Activated T-helper 1 cell treated with anti-CD3 and anti-CD28 coated beads, Interleukin-2, amount 50 U/mL, for 16 hours (primary cell): ENCODE measurements at places on chromosomes 12 and 14.

DNA sequence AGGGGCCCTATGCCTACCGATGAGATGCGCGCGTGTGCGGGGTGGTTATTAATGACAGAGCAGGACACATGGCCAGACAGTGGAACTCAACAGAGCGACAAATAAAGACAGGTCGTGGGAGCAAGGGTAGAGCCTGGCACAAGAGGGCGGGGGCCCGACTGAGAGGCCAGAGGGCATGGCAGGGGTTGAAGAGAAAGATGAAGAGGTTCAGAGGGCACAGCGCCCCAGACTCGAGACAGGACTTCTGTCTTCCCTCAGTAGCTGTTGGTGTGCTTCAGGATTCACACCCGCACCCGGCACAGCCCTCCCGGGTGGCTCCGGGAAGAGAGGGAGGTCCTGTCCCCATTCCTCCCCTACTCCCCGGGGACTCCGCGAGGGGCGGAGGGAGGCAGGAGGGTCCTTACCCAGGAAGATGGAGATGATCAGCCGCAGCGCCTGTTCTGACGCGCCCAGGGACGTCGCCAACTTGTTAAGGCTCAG is 366 bp downstream of the LPCAT3 start:
- no peak for DNase-seq

- DNase-seq, result no peak
These were observed 165.1 kb upstream of the LMNTD1 start for GRCh38 chr12:25718081-25718731.

- DNase-seq, result no peak
These were observed 19.9 kb downstream of the ETV6 start for GRCh38 chr12:11669348-11669747.

- DNase-seq, result no peak
These were observed 790 bp downstream of the GTF2A1 start for GRCh38 chr14:81219759-81220579.

- no peak for DNase-seq
These were observed 109.7 kb downstream of the EML1 start for GRCh38 chr14:99902925-99903324.

DNA sequence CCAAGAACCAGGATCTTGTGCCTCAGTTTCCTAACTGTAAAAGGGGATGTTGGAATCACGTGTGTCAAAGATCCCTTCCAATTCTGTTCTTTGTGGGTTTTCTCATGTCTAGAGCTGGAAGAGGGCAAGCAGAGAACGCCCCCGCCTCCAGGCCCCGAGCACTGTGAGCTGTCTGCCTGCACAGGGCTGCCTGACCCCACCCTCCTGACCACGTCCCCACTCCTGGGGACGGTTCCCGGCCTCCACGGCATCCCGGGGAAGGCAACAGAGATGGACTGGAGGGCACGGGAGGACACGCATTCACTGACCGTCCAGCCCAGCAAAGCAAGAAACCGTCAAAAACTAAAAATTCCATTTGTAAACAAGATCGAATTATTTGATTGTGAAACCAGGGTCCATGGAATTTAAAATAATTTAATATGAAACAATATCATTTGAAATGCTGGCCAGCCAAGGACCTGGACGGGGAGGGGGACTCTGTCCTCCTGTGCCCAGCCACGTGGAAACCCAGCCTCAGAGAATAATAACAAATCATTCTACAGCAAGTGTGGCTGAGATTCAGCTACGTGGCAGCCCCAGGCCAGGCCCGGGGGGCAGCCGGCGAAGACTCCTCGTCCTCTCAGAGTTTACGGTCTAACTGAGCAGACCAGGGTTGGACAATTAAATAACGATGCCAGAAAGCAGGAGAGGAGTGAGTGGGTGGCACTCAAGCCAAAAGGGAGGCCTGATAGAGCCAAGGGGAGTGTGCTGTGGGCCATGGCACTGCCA is 87.3 kb upstream of the DIO3 start:
- no peak for DNase-seq

DNA sequence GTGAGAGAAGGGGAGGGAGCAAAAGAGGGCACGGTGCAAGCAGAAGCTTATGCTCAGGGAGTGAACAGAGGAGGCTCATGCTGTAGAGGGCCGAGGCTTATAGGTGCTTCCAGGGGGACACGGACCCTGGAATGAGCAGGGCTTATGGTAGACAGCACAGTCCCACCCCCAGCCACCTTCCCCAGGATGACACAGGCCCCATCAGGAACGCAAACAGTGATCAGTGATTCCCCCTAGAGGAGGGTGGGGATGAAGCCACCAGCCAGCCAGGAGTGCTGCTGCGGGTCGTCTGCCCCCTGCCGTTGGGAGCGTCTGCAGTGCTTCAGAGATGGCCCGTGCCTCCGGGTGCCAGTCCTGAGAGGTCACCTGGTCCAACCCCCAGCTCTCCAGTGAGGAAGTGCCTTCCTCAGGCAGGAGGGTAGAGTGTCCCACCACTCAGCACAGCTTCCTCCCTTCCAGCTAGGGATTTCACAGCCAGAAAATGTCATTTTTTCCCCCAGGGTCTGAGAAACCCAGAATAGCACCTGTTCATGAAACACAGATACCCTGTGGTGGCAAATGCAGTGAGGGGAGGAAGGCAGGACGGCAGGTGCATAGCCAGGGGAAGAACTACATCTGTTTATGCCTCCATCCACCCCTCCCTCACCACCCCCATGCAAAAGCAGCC is 60.7 kb downstream of the SLC6A12 start:
- DNase-seq, result no peak

DNA sequence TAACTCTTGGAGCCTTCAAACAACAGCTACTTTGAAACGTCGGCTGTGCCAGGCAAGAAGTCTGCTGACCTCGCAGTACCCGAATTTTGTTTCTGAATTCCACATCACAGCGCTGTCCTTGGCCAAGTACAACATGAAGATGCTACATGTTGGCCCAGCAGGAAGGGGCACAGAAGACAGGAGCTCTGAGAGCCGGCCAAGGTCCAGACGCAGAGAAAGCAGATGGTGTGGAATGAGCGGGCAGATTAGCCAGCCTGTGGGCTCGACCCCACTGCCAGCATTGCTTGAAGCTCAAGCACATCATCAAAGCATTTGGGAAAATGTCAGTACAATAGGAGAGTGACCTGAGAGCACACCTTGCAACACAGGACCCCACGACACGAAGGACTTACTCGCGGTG is 64.5 kb downstream of the FZD10 start:
- no peak for DNase-seq

- DNase-seq, result no peak
These were observed 14.8 kb downstream of the RIMKLB start for GRCh38 chr12:8712572-8712971.

DNA sequence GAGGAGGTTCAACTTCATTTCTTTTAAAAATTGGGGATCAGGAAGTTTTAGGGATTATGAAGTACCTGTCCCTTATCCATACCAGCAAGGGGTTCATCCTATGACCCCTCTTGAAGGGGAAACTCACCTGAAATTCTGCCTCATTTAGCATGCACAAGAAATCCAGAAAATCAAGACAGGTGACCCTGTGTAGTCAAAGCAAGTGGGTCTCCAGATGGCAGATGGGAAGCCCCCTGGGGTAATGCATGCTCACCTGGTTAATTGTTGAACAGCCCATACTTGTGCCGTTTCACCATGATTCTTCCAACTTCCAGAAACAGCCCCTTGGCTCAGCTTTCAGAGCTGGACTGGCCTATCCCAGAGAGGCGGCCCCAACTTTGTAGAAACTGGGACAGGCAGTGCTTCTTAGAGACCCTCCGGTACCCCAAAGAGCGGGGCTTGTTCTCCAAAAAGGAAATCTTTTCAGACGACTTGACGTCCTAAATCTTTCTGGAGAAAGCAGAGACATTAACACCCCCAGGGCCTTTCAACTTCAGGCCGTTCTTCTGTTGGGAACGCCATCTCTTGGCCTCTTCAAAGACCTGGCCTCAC is 66.3 kb upstream of the ESRRB start:
- no peak for DNase-seq

DNA sequence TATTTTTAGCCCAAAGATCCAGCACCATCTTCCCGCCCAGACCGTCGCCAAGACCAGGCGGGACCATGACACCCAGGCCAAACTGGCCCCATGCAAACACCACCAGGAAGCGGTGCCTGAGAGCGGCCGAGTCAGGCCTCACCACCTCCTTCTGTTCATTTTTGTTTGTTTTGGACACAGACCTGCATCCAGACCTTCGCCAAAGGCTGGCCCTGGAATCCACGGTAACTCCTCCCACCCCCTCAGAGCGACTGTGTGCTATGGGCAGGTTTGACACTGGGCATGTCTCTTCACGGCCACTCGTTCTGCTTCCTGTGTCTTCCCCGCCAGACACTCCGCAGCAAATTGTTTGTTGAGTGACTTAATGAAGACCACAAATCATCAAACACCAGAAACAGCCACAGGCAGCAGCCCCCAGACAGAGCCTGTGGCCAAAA is 47.1 kb downstream of the NCOR2 start:
- no peak for DNase-seq

GRCh38 chr12:27285403-27285802 is 41.3 kb downstream of the STK38L start:
- no peak for DNase-seq

DNA sequence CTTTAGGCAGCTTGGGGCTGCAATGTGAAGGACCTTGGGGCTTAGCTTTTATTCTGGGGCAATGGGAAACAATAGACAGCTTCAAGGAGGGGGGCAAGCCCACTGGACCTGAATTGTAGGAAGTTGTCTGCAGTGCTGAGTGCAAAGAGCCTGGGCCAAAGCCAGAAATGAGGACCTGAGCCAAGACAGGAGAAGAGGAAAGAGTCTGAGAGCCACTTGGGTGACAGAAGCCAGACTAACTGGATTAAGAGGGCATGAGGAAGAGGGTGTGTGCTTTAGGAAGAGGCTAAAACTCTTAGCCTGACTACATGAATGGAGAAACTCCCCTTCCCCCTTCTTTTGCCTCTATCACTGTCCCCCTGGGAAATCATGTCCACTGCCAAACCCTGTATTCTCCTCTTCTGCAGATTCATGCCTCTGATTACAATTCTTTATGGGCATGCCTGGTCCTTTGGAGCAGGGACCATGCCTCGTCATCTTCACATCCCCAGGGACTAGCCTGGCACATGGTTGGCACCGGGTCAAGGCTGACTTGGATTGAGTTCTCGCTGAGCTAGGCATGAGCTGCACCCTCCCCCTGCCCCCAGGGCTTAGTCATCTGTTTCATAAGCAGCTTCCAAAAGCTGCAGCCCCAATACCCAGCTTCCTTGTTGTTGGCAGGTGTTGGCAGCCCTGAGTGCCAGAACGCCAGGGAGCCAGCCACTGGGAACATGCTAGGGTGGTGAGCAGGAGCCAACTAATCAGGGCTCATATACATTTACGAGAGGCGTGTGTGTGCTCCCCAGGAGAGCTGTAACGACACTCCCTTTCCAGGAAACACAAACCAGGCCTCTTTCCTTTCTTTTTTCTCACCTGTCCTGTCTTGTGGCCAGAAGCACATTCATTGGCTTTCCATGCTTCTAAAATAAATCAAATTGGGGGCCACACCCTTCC is 27.7 kb upstream of the JDP2 start:
- DNase-seq, result no peak

GRCh38 chr12:109488051-109488665 is 10.7 kb downstream of the UBE3B start:
- DNase-seq, result no peak

- DNase-seq, result no peak
These were observed 129.2 kb upstream of the EVL start for GRCh38 chr14:99936056-99936455.

- no peak for DNase-seq
These were observed 265.6 kb downstream of the AACS start for GRCh38 chr12:125330645-125331341.

DNA sequence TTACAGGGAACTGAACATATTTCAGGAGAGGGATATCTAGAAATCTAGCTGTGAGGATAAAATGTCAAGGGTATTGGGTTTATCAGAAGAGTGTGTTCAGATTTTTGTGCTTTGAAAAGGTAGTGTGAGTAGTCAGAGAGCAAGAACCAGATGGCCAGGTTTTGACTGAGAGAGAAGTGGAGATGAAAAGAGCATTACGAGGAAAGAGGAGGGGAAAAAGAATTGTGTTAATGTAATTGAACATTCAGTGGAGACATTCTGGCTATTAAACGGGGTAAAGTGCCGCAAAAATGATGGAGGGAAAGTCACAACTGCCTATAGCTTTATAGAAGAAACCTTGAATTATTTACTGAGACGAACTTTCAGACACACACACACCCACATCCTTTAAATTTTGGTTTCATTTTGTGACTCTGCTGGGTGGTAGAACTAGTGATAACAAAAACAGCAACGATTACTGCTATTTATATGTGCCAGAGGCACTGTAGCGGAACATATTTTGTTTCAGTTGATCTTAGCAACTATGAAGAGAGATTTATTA is 213.6 kb downstream of the ERC1 start:
- DNase-seq, result no peak

DNA sequence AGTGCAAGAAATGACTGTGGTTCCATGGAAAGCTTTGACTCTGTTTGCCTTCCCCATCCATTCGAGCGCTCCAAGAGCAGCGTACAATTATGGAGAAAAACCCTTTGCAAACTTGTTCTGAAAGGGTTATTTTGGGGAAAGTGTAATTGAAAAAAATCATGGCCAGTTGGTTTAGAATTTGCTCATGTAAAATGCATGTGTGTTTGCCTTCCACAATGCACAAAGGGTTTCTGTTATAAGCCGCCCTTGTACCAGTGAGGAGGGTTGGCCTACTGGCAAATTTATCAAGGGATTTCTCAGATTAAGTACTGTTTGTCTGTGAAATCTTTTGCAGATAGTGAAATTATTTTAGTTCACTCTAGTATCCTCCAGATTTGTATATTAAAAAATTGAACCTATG is 62.7 kb upstream of the PELI2 start:
- no peak for DNase-seq

- DNase-seq, result no peak
These were observed 226.3 kb upstream of the NOS1 start for GRCh38 chr12:117587631-117588287.

DNA sequence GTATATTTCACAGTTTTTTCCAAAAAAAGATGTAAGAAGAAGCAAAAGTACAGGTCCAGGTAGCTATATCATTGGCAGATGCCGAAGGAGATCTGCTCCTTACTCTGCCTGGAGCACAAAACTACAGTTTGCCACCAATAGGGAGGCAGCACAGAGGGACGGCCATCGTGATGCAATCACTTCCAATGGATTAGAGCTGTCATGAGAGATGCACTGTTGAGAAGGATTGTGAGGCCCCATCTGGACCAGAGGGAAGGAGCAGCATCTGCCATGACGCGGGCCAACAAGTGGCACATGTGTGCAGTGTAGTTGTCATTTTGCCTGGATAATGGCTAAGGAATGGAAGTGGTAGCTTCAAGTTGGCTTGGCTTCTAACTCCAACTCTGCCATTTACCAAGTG is 318.8 kb upstream of the FKBP4 start:
- no peak for DNase-seq
